ENCODE measurements at places on chromosomes 3 and 15.

- no peak for DNase-seq
Observed at GRCh38 chr15:80982205-80982604, 7.4 kb downstream of the MESD start.

- no peak for DNase-seq
Observed at GRCh38 chr15:58924327-58924726, 9.2 kb downstream of the SLTM start.

DNA sequence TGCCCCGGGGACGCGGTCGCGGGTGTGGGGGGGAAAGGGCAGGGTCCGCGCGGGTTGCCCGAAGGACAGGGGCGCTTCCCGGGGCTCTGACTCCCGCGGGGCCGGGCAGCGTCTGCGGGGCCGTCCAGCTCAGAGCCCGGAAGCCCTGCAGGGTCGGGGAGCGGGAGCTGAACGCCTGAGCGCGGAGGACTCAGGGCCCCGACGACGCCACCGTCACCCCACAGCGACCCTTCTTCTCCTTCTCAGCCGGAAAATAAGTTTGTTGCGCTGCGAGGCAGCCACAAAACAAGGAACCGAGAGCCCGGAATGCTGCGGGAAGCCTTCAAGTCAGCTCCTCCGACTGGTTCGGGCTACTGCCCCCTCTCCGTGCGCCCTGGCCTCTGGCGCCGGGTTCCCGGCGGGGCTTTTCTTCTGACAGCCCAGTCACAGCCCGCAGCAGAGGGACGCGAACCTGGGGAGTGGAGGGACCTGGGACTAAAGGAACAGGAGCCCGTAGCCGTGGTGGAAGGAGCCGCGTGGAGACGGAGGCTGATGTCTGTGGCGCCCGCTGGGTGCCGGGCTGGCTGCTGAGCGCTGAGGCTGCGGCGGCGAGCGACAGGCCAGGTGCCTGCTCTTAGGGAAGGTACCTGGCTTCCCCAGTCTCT, 484 bp downstream of the CNTN4 start:
- DNase-seq, result no peak

- peak; percentile 45 for DNase-seq
Observed at GRCh38 chr15:28975766-28976179, 90.0 kb downstream of the APBA2 start.

DNA sequence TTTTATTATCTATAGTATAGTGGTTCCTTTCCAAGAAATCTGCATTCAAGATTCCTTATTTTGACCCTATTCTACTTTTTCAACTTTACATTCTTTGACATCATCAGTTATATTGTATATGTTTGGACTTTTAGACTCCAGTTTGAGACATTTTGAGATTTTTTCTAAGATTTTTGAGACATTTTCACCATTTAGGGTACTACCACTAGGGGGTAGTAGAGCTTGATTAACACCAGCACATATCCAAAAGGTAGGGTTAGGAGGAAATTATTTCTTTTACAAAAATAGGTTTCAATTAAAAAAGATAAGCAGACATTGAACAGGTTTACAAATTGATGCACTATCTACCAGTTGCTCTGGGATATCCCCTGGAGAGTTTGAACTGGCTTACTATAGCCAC, 262.5 kb downstream of the SCAPER start:
- no peak for DNase-seq

DNA sequence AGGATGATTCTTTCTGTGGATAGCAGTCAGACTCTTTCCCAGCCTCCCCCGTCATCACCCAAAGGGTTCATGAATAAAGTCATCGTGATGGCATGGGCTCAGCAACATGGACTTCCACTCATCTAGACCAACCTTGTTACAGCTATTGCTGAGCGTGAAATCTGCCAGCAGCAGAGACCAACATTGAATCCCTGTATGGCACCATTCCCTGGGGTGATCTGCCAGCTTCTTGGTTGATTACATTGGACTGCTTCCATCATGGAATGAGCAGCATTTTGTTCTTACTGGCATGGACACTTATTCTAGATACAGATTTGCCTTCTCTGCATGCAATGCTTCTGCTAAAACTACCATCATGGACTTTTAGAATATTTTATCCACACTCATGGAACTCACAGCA, 195.6 kb upstream of the AZI2 start:
- DNase-seq, result no peak

GRCh38 chr3:141273700-141274410, 42.2 kb downstream of the PXYLP1 start:
- no peak for DNase-seq

DNA sequence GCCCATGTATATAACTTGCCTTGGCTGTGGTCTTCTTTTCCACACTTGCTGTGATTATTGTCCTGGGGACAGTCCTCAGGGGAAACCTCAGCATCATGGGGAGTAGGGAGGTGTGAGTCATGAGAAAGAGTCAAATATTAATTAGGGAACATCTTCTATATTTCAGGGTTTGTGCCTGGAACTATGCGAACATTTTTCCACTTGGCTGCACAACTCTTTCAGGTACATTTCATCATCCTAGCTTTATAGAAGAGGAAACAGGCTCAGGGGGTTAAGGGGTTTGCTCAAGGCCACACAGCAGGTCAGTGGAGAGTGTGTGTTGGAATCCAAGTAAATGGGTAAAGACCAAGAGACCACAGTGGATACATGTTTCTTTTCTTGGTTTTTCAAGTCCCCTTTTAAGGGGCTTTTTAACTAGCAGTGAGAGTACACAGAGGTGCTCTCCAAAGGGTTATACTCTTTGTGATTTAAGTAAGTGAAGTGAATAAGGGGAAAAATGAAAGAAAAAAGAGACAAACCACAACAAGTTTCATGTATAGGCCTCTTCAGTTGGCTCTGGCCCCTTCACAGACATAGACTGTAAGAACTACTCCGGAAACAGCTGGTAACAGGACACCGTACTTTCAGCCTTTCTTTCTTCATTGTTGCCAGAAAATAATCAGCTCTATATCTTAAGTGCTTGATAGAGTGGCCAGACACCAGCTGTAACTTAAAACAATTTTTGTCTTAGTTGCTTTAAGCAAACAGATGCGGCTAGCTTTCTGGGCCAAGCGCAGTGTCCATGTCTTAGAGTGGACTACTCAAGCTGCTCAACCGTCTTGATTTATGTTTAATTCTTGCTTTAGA, 64.6 kb downstream of the EEFSEC start:
- DNase-seq, result no peak

DNA sequence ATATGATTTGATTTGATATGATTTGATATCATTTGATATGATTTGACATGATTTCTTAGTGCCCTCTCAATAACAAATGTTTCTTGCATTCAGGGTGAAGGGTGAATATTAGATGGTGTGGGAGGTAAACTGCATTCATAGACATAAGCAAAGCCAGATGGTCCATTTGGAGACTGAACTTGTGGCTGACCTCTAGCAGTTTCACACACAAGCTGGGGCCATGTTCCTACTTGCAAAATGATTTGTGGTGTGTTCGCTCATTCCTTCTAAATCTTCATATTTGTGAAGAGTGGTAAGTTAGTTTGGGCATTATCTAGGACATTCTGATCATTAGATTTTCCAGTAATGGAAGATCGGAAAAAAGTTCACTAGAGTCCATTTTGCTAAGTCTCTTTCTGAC, 40.5 kb upstream of the CCR4 start:
- no peak for DNase-seq

GRCh38 chr3:62277450-62277849, 95.9 kb downstream of the FEZF2 start:
- DNase-seq, result no peak
